Amygdala (tissue), 56 donors: ENCODE measurements at places on chromosomes 7 and 10.

DNA sequence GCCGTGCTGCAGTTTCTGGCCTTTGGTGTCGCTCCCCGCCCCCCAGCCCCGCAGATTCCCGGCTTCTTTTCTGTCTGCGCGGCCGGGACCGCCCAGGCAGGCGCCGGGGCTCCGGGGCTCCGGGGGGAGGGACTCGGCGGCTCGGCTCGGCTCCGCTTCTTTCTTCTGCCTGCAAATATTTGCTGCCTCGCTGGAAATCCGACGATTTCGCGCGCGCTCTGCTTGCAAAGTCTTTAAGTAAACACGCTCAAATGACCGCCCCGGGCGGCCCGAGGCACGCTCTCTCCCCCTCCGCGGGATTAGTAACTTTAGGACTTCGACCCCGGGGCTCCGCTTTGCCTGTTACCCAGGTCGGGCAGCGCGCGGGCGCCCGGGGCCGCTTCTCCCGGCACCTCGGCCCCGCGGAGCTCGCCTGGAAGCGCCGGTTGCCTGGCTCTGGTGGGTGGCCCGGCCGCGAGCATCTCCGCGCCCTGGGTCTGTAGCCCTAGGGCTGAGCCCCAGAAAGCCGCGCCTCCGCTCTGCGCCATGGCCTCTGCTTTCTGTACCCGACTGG is 3.9 kb upstream of the GATA3 start:
- no peak for DNase-seq

DNA sequence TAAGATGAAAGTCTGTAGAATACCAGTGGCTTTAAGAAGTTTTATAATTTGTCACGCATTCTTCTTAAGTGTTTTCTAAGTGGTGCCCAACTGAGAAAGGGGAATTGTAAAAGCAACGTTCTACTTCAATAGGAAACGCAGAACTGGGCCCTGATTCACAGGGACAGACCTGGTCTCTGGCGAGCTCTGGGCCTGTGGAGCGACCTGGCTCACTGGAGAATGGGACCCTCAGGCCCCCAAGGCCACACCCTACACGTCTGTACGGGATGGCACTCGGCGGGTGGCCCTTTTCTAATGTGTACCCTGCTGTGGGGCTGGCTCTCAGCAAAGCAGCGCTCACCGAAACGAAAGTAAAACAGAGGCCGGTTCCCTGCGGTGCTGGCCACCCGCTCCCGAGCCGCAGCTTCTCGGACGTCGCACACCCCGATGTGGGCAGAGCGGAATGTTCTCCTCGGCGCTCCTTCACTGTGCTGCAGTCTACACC is 205.0 kb downstream of the DIP2C start:
- DNase-seq, result no peak

DNA sequence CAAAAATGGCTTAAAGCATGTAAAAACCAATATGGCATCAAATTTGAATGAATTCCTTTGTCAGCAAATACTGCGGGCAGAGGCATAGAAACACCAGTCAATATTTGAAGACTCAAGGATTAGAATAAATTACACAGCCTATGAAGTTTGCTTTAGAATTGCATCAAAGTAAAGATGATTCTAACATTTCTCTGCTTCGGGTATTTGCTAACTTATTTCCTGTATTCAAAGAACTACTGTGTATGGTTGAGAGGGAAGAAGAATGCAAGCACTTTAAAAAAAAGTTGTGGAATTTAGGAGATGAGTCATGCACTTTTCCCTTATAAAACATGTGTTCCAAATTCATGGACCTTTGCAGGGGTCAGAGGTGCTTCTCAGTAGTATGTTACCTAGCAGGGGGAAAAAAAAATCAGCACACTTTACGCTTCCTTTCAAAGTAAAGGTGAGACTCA is 90.1 kb downstream of the PIP4K2A start:
- DNase-seq, result no peak

DNA sequence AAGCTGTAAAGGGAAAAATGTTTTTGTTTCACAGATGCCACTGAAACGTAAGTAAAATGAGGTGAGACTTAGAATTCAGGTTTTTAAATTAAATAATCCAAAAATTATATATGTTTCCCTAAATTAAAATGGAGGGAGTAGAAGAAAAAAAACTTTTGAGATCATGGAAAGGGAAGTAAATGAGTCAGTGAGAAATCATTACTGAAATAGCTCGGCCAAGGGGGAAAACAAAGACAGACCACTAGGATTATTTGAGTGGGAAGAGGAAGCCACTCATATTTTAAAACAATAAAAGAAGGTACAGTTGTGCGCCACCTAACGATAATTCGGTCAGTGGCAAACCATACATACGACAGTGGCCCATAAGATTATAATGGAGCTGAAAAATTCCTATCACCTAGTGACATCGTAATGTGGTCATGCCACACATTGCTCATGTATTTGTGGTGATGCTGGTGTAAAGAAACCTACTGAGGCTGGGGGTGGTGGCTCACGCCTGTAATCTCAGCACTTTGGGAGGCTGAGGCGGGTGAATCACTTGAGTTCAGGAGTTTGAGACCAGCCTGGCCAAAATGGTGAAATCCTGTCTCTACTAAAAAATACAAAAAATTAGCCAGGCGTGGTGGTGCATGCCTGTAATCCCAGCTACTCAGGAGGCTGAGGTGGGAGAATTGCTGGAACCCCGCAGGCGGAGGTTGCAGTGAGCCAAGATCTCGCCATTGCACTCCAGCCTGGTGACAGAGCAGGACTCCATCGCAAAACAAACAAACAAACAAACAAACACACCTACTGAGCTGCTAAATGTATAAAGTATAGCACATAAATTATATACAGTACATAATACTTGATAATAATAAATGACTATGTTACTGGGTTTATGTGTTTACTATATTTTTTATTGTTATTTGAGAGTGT is 64.7 kb downstream of the MKX start:
- no peak for DNase-seq

DNA sequence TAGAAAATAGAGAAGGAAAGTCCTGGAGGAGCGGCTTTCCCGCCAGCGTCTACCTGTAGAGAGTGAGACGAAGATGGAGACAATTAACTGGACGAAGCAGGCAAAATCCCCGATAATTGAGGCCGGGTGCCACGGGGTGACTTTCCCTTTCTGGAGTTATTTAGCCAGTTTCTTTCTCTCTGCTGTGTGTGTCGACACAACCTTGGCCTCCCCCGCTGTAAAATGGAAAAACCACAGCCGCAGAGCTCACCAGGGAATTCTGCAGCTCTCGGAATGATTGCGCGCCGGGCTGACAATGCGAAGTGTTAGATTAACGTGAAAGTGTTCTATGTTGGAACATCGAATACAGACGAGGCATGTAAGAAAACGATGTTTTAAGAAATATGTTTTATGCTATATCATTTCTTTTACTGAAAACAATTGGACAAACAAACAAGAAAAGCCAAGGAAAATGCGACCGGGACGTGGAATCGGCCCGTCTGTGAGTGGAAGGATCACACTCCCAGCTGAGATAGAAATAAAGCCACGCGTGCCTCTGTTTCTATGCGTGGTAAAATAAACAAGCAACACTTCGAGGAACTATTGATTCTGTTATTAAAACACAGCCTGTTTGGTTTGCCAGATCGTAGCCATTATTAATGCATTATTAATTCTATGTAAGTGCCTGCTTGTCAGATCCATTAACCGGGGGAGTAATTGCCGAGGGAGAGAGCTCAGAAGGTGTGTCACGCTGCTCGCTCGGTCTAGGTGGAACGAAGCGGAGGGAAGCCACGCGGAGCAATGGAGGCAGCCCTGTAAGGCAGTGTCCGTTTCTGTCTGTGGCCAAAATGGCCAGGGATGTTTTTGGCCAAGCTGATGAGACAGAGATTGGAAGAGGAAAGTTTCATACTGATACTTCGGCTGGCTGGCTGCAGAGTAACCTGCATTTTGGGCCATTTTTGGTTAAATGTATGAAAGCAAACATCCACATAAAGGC is 129.4 kb downstream of the DNAJB6 start:
- DNase-seq, result no peak

DNA sequence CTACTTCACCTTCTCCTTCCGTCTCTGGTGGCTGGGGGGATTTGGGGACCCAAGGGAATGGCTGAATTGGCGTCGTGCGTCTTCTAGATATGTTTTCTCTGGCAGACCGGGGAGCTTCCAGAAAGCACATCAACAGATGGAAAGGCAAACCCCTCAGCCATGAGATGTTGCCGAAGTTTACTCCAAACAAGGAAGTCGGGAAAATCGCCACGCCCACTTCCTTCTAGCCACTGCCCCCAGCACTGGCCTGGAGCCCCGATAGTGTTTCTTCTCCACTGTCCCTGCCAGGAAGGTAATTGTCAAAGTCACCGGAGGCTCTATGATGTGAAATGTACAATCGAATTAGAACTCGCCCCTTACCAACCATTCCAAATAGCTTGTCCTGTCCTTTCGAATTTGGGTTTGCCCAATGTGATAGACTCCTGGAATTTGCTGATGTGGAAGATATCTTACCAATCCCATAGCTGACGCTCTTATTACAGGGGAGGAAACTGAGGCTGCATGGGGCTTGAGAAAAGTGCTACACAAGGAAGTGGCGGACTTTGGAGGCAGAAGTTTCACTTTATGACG is 191.0 kb downstream of the LSM5 start:
- DNase-seq, result no peak

- DNase-seq, result no peak
Observed at GRCh38 chr7:142319970-142320369, 62.1 kb upstream of the PRSS58 start.

- DNase-seq, result no peak
Observed at GRCh38 chr10:124650820-124651401, 93.3 kb downstream of the FAM53B start.

GRCh38 chr7:39709768-39710311 is 86.5 kb downstream of the RALA start:
- no peak for DNase-seq

- DNase-seq, result no peak
Observed at GRCh38 chr10:31037749-31038148, 6.1 kb upstream of the ZNF438 start.

DNA sequence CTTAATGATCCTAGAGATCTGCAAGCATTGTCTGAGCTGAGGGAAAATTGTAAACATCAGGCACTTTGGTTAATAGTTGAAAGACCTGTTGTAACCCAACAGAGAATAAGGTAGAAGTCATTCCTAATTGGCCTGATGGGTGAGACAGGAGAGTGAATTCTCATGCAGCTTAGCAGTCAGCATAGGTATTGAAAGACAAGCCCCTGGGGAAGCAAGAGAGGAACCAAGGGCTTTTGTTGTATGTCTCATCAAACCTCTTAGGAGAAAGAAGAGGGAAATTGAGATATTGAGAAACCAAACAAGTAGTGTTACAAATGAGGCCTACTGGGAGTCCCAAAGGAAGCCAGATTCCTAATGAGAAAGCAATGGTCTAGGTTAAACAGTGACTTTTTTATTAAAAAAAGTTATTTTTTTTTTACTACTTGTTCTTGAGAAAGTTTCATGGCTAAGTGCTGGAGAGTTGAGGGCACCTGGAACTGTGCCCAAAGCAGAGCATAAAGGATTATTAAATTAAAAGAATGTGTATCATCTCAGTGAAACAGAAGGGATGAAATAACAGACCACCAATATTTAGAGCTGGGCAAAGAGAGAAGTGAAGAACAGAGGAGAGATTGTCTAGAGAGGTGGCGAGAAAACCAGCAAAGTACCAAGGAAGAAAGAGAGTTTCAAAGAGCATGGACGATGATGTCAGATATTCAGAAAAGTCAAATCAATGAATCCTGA is 168.9 kb downstream of the CDK14 start:
- DNase-seq, result no peak

GRCh38 chr10:47300429-47300931 is 483 bp downstream of the GDF10 start:
- DNase-seq, result no peak

GRCh38 chr7:135186261-135186540 is 15.7 kb upstream of the CYREN start:
- no peak for DNase-seq

GRCh38 chr10:21292763-21293517 is 232.5 kb downstream of the SKIDA1 start:
- no peak for DNase-seq

DNA sequence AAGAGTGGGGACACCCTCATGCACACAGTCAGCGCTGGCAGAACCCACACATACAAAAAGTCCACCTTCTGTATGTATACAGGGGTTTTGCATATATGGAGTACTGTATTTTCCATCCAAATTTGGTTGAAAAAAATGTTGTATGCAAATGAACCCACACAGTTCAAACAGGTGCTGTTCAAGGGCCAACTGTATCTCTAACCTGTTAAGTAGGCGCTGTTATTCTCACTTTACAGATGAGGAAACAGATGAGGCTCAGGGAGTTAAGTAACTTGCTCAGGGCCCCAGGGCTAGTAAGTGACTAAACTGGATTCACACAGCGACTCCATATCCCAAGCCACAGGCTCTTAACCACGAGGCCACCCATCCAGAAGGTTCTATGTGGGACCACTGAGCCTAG is 69.9 kb downstream of the C10orf105 start:
- DNase-seq, result no peak

DNA sequence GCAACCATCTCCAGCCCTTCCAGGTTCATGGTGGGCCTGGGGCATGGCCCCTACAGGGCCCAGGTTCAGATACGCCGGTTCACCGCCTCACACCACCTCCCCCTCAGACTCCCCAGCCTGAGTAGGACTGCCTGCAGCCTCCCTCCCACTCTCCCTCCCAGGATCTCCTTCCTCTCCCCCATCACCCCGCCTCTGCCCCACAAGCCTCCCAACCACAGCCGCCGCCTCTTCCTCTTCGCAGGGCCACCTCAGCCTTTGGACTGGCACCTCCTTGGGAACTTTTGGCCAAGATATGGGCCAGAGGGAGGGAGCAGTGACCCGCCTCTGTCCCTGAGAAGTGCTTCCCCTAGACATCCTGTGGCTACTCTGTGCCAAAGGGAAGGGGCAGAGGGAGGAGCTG is 9.3 kb downstream of the KCNIP2 start:
- no peak for DNase-seq

- no peak for DNase-seq
Observed at GRCh38 chr10:100872034-100872791, 40.5 kb upstream of the SLF2 start.

GRCh38 chr7:96004578-96004977 is 232.2 kb downstream of the DYNC1I1 start:
- no peak for DNase-seq

GRCh38 chr7:85529201-85529600 is 342.3 kb upstream of the SEMA3D start:
- DNase-seq, result no peak

DNA sequence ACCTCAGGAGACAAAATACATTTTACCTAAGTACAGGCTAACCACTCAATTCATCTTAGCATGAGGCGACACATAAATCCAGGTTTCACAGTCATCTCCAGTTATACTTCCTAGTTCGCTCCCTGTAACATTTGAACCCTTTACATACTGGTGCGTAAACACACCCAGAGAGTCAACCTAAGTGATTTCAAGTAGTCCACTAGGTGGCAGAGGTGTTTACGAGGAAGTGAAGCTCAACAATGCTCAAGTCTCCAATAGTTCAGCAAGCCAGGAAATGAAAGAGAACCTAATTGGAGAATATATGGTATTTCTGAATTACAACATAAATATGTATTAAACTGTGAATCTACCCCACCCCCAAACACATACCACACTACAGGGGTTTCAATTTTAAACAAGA is 76.3 kb upstream of the ABCB5 start:
- no peak for DNase-seq
